Stimulated activated CD4-positive, alpha-beta T cell treated with anti-CD3 and anti-CD28 coated beads, Interleukin-1b, Interleukin-23, amount 100 ng/mL, for 1 hour (primary cell): ENCODE measurements at places on chromosomes 1 and 21.

GRCh38 chr1:47678464-47678980 lies 240.7 kb downstream of the FOXD2 start:
- DNase-seq: no peak

DNA sequence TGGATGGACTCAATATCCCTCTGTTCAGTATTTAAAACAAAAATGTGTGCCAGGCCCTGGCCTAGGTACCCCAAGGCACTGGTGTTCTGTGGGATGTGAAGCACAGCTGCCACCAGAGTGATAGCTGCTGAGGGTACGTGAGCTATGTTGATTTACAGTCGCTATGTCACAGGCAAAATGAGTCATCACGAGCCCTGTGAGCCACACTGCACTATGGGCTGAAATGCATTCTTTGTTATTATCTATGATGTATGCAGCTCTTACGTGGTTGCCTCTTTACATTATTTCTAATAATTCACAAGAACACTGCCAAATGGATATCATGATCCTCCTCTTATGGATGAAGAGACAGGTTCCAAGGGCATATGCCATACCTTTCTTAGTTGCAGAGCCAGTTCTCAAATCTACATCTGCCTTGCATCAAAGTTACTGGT lies 2.1 kb downstream of the TEX38 start:
- DNase-seq: no peak

DNA sequence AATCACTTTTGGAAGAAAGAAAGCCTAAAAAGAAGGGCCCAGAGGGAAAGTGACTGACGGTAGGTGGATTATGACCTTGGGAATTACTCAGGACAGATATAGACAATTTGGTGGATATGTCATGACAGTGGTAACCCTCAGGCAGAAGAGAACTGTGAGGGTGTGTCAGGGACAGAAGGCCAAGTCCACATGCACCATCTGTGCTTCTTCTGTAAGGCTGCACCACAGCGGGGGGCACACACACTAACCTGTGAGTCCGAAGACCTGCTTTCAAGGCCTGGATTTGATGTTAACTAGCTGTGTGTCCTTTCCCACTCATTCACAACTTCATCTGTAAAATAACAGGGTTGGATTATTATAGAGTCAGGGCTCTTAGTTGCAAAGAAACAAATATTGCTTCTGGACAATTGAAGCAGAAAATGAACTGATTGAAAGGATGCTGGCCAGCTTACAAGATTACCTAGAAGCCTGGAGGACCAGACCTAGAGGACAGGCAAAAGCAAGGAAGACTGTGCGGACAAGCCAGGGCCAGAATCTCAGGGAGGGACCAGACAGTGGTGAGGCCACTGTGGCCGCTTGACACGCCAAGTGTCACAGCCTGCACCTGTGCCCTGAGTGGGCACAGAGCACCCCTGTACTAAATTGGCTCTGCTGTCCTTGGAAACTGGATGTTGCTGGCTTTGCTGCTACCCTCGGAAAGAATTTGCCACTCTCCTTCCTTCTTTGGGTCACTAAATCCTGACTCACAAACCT lies 34.7 kb upstream of the USP24 start:
- no peak for DNase-seq

DNA sequence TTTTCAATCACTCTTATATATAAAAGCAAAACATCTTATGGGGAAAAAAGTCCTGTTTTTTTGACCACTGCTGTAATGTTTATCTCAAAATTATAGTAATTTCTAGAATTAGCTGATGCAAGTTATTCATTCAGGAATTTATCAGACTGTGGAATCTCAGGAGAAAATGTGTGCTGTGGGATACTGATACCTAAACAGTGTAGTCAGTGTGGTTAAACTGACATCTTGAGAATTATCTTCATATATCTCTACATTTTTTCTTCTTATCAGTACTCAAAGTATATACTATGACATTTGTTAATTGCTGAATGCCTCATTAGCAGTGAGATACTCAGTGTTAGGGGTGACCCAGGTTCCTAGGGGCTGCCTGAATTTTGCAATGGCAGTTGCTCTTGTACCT lies 839.3 kb downstream of the KCNT2 start:
- no peak for DNase-seq

DNA sequence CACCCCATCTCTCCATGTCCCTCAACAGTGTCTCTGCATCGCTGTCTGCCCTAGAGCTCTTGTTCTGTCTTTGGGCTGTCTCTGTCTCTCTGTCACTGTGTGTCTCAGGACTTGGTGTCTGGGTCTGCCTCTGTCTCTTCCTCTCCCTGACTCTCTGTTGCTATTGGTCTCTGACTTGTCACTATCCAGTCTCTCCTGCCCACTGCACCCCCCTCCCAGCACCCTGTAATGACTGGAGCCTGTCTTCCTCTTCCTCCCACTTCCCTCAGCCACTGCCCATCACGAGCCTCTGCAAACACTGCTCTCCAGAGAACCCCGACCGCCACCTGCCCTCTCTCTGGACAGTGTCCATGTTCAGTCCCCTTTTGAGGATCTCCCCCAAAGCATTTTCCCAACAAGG lies 12.1 kb downstream of the PEAR1 start:
- DNase-seq: no peak

- no peak for DNase-seq
These were observed 190.4 kb upstream of the KCTD3 start for GRCh38 chr1:215376544-215377264.

GRCh38 chr1:71312545-71312944 lies 231.7 kb upstream of the ZRANB2 start:
- DNase-seq: no peak

- DNase-seq: no peak
These were observed 85.5 kb upstream of the ATP1A1 start for GRCh38 chr1:116287341-116288200.

DNA sequence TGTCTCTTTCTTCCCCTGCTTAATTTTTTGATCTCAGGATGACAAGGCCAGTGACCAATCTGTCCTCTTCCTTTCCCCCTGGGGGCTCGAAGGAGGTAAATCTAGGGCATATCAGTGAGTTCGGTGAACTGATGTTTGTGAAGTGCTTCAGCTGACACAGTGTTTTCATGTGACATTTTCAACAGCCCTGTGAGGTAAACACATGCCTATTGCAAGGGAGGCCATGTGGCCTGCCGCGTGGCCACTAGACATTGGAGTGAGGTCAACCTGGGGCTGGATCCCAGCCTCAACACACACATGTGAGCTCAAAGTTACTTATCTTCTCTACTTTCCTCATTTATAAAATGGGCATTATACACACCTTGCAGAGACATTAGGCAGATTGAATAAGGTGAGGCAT lies 126.3 kb downstream of the PLPP3 start:
- no peak for DNase-seq

DNA sequence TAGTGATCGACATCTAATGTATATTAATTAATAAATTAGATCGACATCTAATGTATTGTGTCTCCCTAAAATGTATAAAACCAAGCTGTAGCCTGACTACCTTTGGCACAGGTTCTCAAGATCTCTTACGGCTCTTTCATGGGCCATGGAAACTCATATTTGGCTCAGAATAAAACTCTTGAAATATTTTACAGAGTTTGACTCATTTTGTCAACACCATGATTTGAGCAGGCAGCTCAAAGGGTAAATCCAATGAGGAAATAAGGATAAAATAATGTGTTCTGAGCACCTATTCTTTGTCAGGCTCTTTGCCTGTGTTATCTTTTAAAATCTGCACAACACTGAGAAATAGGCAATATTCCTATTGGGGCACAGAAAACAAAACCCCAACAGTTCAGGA lies 223.4 kb upstream of the DUSP10 start:
- no peak for DNase-seq

- DNase-seq: no peak
These were observed 96.1 kb upstream of the PRMT6 start for GRCh38 chr1:106960412-106960811.

DNA sequence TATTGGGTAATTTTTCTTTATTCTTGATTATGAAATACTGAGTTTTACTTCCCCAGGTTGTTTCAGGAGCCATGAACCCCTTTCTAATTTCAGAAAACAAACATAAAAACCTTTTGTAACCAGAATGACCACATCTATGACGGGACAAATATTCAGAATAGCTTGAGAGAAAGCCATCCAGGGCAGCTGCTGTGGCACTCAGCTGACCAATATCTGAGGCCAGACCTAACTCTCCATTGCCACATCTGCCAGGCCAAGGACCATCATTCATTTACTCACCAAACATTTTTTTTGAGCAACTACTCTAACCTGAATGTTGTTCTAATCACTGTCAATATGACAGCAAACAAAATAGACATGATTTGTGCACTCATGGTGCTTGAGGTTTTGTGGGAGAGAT lies 608.3 kb upstream of the PKN2 start:
- no peak for DNase-seq

DNA sequence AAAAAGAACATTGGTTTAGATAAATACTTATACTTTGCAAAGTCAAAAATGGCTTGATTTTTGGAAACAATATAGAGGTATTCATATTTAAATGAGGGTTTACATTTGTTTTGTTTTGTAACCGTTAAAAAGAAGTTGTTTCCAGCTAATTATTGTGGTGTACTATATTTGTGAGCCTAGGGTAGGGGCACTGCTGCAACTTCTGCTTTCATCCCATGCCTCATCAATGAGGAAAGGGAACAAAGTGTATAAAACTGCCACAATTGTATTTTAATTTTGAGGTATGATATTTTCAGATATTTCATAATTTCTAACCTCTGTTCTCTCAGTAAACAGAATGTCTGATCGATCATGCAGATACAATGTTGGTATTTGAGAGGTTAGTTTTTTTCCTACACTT lies 65.3 kb upstream of the SAMD13 start:
- DNase-seq: no peak

GRCh38 chr1:44932151-44932550 lies 54.2 kb downstream of the EIF2B3 start:
- no peak for DNase-seq

GRCh38 chr21:43578677-43579303 lies 80.5 kb downstream of the HSF2BP start:
- no peak for DNase-seq

DNA sequence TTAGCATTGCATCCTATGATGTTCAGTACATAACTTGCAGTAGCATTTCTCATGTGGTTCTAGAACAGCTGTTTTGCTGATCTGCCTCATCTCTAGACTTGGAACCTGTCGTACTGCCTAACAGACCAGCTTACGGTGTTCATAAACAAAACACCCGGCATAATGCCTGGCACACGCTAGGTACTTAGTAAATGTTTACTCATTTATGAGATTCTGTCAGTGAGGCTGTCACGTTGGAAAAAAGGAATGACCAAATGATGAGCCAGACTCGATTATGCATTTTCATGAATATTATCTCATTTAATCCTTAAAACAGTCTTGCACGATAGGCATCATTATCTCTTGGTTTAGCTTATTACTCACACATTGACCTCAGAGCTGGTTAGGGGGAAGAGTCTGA lies 46.4 kb downstream of the CACHD1 start:
- DNase-seq: no peak

DNA sequence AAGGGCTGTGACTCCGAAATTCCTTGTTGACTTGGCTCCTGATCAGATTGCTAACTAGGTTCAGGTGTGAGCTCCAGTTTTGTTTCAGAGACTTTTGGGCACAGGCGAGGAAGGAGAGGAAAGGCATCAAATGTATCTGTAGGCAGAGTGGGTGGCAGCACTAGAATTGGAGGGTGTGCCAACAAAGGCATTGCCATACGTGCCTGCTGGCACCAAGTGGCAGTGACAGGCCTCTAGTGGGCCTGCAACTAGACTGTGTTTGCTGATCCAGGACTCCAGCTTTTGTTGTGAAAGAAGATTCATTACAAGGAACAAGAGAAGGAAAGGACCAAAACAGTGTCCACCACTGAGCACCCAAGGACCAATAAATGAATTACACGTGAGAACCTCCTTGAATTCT lies 79.5 kb downstream of the TM2D1 start:
- no peak for DNase-seq

- DNase-seq: no peak
These were observed 76.7 kb upstream of the GPR88 start for GRCh38 chr1:100461222-100461621.

DNA sequence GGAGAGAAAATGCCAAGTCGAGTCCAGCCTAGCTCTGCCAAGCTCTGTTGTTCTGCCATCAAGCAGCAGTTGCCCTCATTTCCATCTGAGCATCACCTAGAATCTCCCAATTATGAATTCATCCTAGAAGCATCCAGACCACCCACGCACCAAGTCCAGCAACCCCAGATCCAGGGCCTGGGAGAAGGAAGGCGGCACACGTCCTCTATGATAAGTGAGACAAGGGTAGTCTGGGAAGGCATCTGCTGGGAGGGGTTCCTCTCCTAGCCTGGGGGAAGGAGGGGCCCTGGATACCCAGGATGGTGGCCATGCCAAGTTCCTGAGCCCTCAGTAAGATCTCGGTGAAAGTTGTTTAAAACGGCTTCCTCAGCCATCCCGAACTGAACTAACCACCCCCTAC lies 70.7 kb downstream of the VWA5B1 start:
- DNase-seq: no peak

DNA sequence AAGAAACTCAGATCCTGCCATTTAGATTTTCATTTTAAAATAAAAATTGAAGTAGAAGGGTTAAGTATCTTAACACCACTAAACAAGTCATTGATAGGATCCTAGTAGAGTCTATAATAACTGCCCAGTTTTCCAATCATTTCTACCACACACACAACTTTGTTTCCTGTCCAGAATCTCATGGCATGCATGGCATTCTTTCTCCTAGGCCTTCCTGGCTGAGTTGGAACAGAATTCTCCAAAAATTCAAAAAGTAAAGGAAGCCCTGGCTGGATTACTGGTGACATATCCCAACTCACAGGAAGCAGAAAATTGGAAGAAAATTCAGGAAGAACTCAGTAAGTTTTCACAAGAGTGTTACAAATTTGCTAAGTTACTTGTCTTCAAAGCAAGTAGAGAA lies 111.4 kb upstream of the BMP8A start:
- no peak for DNase-seq

DNA sequence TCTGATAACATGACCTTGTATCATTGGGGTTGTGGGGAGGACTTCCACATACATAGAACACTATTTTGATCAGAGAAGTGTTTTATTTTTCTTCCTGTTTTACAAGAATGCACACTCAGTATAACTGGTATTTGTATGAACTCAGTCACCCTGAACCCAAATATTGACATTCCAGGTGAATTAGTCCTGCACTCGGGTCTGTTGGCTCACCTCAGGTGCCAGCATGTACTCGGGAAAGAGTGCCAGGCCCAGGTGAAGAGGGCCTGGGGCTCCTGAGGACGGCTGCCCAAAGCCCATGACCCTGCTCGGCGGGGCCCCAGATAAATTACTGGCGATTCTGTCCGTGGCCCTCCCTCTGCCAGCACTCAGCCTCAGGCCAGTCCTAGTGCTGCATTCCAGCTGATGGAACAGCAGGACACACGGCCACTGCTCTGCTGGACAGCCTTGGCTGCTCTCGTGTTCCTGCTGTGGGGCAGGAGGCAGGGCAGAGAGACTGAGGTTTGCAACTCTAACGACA lies 75.4 kb upstream of the TMPRSS2 start:
- no peak for DNase-seq
